ENCODE measurements at places on chromosomes 3 and 15.

DNA sequence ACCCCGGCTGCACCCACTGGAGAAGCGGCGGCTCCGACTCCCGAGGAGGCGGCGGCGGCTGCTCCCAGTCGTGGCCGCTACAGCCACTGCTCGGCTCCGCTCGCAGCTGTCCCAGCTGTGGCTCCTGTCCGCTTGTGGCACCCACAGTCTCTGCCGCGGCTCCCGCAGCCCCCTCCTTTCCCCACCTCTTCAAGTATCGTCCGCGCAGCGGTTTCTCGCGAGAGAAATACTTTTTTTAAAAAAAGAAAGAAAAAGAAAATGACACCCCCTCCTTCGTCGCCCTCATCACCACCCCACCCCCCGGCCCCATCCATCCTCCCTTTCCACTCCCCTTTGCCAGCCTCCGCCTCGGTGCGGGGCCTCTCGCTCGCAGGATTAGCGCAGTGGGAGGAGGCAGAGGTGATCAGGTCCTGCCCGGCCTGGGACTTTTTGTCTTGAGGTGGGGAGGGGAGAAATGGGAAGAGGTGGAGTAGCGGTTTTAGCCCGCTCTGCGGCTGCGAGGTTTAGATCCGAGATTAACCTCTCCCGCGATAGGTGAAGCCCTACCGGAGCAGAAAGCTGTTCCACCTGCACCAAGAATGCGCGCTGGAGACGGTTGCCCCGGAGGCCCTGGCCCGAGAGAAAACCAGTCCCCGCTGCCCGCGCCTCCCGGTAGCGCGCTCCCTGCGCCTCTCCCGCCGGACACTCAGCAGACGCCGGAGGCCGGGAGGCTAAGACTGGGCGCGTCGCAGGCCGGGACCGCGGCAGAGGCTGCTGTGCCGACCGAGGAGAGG, at the start of gene FBN1:
Gene FBN1 (minus strand): TSS at position 152 of the 773 bp plus-strand sequence. CDS start 940 bp downstream, outside the sequence.
- DNase-seq = no peak

DNA sequence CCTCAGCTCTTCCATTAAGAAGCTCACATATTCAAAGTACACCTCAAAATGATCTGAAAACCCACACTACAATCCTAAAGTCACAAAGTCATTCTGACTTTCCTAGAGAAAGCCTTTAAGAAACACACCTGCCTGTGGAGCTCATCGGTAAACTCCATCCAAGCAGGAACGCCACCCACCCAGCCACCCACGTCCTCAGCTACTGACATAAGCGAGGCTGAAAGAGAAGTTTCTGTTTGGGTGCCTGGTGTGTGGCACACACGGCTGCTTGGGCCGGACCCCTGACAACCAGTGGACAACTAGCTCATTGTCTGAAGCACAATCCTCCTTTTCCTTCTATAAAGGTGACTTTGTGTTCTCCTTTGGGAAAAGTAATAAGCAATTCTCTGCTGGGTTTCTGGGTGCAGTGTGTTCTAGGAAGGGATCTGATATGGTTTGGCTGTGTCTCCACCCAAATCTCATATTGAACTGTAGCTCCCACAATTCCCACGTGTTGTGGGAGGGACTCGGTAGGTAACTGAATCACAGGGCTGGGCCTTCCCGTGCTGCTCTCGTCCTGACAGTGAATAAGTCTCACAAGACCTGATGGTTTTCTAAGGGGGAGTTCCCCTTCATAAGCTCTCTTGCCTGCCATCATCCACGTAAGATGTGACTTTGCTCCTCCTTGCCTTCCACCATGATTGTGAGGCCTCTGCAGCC, 26.1 kb downstream of the FAM174B start:
- no peak for DNase-seq

DNA sequence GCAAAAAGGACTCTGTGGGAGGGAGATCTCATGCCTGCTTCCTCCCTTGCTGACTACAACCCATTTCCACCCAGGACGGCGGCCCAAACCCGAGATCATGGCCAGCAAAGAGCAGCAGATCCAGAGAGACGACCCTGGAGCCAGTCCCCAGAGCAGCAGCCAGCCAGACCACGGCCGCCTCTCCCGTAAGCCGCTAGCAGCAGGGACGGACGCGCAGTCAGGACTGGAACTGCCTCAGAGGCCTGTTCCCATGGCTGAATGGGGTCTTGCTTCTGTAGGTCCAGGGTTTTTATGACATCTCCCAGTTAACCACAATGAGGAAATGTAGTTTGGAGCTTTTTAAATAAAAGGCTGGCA, 67.2 kb downstream of the BOC start:
- DNase-seq = no peak

DNA sequence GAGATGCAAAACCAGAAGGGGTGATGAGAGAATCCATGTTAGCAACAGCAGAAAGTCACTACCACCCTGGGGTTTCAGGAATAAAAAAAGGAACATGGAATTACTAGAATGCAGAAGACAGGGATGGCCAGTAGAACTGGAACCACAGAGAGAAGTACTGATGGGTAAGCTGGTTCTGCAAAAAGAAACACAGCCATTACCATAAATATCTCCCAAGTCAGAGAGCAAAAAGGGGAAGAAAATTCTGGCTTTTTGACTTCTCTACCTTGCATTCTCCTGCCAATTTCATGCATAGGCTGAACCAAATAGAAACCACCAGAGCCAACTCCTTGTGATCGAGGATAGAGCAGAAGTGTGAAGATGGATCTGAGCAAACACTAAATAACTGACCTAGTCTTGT, 550.4 kb upstream of the NAALADL2 start:
- no peak for DNase-seq

GRCh38 chr3:102529452-102529851, 94.6 kb downstream of the ZPLD1 start:
- DNase-seq = no peak

Data from CD4-positive, alpha-beta T cell treated with Interleukin-6 for 4 hours (primary cell).